Activated CD4-positive, alpha-beta T cell treated with anti-CD3 and anti-CD28 coated beads, Interleukin-2, amount 10 ng/mL, durations not matched to agents 7 days and 5 days (primary cell): ENCODE measurements at places on chromosomes 6 and 20. TPM values are rescaled to one million over a fixed set of nuclear protein-coding genes. Genes with fewer than 3 reads are reported as not detected.

GRCh38 chr6:148924226-148925012 lies 177.6 kb downstream of the UST start:
- DNase-seq, result no peak

DNA sequence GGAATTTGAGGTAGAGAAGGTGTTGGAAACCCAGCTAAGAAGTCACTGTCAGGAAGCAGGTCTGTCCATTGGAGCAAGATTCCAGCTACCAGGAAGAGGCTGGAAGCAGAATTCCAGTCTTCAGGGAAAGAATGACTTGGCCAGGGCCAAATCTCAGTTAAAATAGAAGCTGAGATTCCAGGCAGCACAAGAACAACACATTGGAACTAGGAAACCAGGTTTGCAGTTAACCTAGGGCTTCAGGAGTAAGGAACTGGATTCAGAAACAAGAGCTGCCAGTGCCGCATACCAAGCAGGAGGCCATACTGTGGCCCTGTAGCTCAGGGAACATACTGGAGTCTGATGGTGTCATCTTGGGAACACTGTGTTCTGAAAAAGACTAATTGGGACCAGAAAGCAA lies 73.7 kb upstream of the FUCA2 start:
- no peak for DNase-seq

DNA sequence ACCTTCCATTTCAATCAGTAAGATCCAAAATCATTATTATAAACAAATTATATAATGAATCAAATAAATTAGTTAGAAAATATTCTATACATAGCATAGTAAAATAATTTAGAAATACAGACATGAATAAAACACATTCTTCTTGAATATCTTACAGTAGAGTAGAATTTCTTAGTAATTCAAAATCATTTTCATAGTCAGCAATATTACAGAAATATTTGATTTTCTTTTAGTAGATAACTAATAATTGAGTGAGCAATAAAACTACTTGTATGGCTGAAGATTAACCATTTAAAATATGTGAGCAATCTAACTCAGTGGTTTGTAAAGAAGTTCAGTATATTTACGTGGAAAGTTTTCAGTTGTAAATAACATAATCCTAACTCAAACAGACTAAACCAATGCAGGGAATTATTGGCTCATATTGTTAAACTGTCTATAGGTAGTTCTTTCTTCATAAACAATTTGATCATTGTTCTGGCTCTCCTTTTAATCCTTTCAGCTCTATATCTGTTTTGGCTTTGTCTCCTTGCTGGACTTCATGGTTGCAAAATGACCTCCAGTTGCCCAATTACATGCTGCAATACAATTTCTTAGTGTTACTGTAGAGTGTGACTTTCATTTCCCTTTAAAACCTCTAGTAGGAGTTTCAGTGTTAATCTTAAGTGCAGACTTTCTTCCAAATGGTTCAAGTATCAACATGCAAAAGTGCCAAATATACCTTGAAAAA lies 307.5 kb downstream of the EYS start:
- no peak for DNase-seq

DNA sequence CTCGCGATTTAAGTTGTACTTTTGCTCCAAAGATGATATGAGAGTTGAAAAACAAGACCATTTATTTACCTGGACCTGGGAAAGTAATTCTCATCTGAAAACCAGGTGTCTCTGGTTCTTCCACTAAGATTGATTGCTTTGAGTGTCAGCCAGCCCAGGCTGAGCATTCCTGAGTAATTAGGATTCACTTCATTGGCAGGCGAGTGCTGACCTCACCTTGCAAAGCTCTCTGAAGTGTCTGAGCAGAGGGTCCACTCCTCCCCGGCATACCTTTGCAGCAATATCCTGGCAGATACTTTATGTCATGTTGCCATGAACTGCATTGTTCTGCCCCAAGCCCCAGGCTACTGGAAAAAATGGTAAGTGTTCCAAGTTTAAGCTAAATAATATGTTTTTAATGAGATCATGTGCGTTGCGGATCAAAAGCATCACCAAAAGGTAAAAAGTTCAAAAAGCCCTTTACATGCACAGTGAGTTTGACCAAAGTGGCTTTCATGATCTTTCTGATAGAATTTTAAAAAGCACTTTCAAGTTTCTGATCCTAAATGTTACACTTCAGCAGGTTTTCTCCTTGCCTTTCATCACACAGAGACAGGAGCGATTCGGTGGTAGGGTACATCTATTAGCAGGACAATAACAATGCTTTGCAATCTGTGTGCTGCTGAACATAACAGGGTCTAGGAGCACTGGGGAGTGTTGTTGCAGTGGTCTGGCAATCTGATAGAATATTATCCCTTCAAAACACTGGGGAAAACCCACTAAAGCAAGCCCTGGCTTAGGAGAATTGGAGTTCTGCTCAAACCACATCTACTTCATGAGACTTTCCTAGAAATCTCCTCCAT lies 127.8 kb upstream of the EEF1E1 start:
- DNase-seq, result no peak

- DNase-seq, result no peak
Observed at GRCh38 chr20:45695496-45695895, 6.3 kb upstream of the WFDC13 start.

The DEFB112 gene
- not detected for total RNA-seq

The PLCB1 gene
- total RNA-seq, result 1.2 TPM
